Stimulated activated CD8-positive, alpha-beta memory T cell treated with anti-CD3 and anti-CD28 coated beads, Interleukin-4, amount 100 ng/mL, for 24 hours (primary cell): ENCODE measurements at places on chromosomes 16 and 17.
A peak's percentile ranks its signal among the peaks of the same experiment; 100 is the strongest.

DNA sequence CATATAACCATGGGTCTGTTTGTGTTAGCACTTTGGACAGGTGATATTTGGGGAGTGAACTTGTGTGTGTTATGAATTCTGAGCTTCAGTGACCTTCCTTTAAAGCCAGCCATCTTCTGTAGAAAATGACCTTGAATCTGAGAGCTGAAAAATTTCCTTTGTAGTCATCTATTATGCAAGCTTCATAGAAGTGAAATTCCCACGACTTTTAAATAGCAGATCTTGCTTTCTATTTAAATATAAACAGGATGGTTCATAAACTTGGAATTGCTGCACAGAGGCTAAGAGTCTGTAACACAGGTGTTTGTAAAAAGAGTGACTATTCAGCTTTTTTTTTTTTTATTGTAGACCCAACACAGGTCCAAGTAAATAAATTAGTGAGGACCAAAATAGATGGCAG lies 85.5 kb downstream of the MARCHF10 start:
- DNase-seq = no peak

DNA sequence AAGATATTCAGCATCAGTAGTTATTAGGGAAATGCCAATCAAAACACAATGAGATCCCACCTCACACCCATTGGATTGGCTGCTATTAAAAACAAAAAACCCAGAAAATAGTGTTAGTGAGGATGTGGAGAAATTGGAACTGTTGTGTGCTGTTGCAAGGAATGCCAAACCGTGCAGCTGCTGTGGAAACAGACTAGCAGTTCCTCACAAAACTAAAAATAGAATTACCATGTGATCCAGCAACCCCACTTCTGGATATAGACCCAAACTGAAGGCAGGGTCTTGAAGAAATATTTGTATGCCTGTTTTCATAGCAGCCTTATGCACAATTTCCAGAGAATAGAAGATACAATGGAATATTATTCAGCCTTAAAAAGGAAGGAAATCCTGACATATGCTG lies 46.0 kb downstream of the FOXK2 start:
- no peak for DNase-seq

DNA sequence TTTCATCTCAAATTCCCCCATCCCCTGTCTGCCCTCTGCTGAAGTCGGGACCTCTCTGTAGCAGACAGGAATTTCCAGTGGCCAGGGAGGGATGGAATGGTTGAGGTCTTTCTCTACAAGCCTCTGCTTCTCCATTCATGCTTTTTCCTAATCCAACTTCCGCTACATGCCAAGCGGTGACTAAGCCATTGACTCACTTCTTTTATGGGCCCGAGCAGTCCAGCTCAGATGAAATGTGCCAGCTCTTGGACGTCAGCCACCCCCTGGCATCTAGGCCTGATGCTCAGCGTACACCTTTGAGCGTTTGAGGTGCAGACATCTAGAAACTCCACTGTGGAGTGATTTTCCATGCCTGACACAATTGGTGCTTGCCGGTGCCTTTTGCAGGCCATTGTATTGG lies 40.7 kb upstream of the GPR139 start:
- no peak for DNase-seq

- DNase-seq = no peak
These were observed 12.8 kb downstream of the RETREG3 start for GRCh38 chr17:42596386-42596785.

- DNase-seq = no peak
These were observed 13.8 kb downstream of the CTRL start for GRCh38 chr16:67917852-67918236.

- DNase-seq = no peak
These were observed 353.3 kb downstream of the SEC14L1 start for GRCh38 chr17:77493901-77494663.

DNA sequence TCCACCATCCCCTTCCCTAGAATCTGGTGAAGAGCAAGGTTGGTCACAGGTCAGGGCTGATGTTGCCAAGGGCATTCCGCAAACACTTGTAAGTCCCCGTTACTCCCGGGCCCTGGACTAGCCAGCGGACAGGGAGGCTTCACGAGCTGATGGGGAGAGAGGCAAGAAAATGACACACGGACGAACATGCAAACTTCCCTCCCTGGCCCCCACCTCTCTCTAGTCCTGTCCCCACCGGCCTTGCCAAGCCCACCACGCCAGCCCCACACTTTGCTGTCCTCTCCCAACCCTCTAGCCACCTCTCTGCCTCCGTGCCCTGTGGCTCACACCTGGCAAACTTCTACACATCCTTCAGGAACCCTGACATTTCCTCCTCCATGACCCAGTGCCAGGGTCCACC lies 54.8 kb downstream of the RPH3AL start:
- DNase-seq = no peak

- DNase-seq = no peak
These were observed 4.0 kb downstream of the SDF2 start for GRCh38 chr17:28657756-28658155.

GRCh38 chr17:58328195-58329034 lies at the start of gene TSPOAP1:
TSS of gene TSPOAP1 (minus strand) at chr17:58328795. CDS start at chr17:58327920, 875 bp downstream.
- DNase-seq = peak; percentile 81

DNA sequence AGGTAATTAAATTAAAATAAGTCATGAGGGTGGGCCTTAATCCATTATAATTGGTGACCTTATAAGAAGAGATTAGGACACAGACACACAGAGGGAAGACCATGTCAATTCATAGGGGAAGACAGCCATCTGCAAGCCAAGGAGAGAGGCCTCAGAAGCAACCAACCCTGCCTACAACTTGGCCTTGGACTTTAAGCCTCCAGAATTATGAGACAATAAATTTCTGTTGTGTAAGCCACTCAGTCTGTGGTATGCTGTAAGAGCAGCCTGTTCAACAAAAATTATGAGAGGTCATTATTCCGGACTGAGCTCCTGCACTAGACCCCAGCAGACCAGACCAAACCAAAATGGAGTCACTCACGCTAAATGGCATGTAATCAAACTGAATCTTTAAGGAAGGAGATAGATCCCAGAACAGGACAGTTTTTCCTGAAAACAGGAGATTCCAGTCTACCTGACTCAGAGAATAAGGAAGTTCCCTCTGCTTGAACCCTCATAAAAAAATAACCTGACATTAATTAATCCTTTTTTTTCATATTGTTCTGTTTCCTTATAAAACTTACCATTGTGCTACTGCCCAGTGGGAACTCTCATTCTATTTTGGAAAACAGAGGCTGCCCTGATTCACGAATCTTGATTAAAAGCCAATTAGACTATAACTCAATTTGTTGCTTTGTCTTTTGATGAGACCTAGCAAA lies 74.3 kb downstream of the DNAH3 start:
- DNase-seq = no peak

GRCh38 chr16:78648517-78648916 lies 549.1 kb downstream of the WWOX start:
- no peak for DNase-seq

GRCh38 chr17:9700754-9701476 lies 55.6 kb downstream of the USP43 start:
- no peak for DNase-seq

- no peak for DNase-seq
These were observed 14.0 kb downstream of the CCR7 start for GRCh38 chr17:40551091-40551878.

DNA sequence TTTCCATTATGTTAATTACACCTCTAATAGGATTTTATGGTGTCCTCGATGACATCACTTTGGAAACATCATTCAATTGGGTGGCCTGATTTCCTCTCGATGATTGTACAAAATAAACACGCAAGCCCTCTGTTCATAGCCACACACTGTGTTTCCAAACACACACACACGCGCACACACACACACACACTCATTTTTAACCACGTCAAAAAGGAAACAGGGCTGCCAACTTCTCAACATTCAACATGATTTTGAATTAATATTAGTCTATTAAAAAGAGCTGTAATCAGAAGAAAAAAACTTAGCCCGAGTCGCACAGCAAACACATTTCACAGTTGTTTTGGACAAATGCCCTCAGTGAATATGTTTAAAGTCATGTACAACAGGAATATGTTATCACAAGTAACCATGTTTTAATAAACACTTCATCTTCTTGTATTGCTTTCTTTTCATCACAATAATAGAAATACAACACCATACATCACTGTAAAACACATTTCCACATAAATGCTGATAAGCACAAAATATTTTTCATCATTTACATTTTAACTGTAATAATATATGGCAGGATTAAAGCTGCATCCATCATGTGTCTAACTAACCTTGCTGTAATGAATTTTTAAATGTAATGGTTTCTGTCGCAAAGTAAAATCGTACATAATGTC lies 219.1 kb upstream of the IRX3 start:
- DNase-seq = no peak

- DNase-seq = no peak
These were observed 80.8 kb downstream of the CNGB1 start for GRCh38 chr16:57889960-57890751.

DNA sequence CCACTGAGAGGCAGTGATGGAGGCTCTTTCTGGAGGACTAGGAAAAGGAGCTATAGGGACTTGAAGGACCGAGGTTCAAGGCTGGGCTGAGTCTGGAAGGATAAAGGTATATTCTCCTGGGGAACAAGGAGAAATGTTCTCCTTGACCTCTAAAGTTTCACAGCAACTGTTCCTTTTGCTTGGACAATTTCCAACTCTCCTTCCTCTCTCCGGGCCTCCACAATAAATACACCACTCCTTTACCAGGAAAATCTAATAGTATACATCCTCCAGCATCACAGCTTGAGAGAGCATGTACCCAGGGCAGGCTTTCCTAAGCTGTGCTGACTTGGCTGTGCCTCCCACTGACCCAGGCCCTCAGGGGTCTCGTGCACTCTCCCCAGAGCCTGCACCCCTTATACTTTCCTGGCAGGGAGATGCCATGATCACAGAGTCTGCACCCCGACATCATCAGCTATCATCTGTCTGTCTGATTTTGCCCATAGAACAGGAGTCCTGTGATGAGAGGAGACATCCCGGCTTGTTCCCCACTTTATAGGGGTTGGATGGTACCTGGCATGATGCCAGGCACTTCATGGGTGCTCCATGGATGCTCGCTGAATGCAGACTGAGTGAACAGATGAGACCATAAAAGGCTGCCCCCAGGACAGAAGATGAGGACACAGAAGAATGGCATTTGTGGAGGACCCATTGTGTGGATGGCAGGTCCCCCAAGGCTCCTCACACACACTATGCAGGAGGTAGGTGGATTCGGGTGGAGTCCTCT lies 582.6 kb upstream of the CDH5 start:
- DNase-seq = no peak

DNA sequence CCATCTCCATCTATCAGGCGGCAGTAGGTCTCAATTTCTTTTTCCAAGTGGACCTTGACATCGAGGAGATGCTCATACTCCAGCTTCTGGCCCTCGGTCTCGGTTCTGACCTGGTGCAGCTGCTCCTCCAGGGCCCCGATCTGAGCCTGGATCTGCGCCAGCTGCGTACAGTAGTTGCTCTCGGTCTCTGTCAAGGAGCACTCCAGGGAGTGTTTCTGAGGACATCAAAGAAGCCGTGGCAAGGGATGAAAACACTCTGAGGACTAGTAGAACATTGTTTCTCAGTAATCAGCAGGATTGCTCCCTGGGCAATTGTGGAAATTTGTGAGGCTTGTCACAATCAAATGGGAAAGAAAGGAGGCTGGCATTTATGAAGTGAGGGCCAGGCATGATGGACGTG lies 5.9 kb downstream of the KRT28 start:
- no peak for DNase-seq

GRCh38 chr16:11057711-11058345 lies 113.5 kb downstream of the CLEC16A start:
- no peak for DNase-seq

DNA sequence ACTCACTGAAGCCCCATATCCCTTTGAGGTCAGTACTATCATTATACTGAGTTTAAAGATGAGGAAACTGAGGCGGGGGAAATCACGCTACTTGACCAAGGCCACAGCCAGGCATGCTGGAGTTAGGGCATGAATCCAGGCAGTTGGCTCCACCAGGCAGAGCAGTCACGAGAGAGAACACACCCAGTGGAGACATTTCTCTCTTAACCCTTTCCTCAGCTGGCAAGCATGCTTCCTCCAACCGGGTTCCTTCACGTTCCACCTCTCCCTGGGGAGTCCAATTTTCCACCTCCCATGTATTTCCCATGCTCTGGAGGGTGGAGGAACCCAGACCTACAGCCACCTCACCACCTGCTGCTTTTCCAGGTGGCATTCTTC lies 32.8 kb downstream of the VAC14 start:
- DNase-seq = no peak

GRCh38 chr17:17356931-17357270 lies 53.7 kb downstream of the NT5M start:
- no peak for DNase-seq

GRCh38 chr17:47969930-47970724 lies 786 bp upstream of the CDK5RAP3 start:
- DNase-seq = no peak

GRCh38 chr17:75459246-75459589 lies 2.8 kb downstream of the TMEM94 start:
- no peak for DNase-seq

DNA sequence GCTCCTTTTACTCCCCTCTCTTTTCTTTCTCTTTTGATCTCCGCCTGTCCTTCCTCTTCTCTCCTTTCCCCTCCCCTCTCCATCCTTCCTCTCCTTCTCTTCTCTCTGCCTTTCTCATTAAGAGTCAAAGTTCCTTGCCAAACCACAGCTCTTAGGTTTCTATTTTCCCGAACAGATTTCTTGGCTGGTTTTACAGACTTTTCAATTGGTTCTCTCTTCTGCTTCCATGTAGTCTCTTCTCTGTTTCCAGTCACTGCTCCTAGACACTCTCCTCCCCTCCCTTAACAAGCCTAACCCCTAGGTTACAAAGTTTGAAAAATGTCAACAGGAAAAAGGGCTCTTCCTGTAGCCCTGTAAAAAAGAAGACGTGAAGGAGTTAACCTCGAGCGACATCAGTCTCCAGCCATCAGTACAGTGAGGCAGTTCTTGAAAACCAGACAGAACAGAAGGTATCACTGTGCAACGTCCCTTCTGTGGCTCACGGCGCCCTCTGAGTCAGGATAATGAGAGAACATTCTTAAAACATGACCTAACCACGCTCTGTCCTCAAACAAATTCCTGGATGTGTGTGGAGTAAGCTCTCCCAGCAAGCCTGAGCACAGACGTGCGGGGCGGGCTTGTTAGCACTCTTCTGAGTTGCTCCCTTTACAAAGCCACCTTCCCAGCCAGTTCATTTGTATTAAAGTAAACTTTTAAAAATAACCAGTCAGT lies 11.6 kb upstream of the MARCHF10 start:
- DNase-seq = no peak

GRCh38 chr17:42337442-42337841 lies 49.1 kb downstream of the STAT5A start:
- peak; percentile 55 for DNase-seq

DNA sequence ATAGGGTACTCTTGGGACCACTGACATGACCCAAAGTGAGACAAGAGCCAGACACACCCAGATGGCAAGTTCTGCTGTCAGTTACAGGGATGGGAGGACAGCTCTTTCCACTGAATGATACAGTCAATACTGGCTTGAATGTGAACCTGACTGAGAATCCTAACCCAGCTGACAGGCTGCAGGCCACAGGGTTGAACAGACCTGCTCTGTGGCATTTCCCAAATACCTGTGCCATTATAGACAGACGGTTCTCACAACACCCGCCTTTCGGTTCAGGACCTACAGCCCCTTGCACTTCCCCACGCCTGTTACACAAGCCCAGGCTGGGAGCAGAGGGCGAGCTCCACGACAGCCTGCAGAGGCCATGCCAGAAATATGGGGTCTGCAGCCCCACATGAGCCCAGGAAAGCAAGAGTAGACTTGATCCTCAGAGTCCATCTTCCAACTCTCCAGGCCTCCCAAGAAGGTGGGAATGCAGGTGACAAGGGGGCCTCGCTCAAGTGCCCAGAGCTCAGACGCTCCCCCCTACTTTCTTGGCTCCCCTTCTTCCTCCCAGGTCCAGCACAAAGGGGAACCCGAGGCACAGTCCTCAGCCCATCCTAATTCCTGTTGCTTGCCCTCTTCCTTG lies 314.3 kb downstream of the SOX9 start:
- no peak for DNase-seq
